Left renal pelvis (tissue), 4 donors: ENCODE measurements at places on chromosomes 5 and 9.

DNA sequence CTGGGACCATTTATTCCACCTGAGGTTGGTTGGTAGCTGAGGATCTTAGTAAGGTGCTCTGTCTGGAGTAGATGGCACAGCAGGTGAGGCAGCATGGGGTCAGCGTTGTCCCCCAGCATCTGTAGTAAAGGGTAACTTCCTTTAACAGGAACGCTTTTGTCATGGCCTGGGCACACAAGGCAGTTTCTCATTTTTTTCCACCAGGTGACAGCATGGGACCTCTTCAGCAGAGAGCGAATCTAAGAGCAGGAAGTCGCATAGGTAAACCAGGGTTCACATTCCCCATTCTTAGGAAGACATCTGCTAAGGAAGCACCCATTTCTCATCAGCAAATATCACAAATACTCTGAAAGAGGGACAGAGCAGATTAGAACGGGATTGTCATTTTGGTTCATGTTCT is 56.5 kb downstream of the GPR107 start:
- no peak for DNase-seq

GRCh38 chr5:9499498-9499876 is 46.4 kb downstream of the SEMA5A start:
- no peak for DNase-seq

GRCh38 chr5:82760856-82761255 is 316.3 kb downstream of the TMEM167A start:
- no peak for DNase-seq

DNA sequence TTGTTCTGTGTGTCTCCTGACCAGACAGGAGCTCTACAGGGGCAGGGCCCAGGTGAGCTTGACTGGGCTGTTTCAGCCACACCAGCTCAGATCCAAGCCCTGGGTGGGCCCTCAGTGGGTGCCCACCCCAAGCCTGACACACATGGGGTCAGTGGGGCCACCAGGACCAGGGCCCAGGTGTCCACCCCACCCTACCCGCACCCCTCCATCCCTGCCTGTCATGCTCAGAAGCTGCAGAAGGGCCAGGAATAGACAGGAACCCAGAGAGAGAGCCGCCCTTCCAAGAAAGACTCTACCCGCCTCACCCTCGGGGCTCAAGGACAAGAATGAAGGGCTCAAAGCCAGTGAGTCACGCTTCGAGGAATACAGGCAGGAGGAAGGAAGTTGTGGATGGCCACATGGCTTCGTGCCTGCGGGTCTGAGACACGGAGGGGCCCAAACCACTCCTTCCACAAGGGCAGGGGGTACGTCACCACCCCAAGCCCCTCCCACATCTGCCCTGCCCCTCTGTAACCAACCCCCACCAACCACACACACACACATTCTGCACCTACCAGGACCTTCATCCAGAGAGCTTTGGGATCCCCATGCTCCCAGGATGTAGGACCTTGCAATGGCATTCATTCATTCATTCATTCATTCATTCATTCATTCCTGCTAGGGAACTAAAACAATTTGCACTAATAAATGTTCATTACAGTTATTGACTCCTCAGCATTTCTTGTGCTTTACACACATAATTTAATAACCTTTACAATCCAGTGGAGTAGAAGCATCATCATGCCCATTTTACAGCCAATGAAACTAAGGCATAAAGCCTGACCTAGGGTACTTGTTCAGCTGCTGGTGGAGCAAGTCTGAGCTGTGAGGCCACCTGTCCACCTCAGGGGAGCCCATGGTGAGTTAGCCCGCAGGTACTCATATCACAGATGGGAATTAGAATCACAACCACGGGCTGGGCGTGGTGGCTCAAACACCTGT is 55.9 kb upstream of the STXBP1 start:
- no peak for DNase-seq

- no peak for DNase-seq
Observed at GRCh38 chr5:68343421-68343826, 127.9 kb downstream of the PIK3R1 start.

- no peak for DNase-seq
Observed at GRCh38 chr5:118722122-118723020, 266.0 kb downstream of the DTWD2 start.

DNA sequence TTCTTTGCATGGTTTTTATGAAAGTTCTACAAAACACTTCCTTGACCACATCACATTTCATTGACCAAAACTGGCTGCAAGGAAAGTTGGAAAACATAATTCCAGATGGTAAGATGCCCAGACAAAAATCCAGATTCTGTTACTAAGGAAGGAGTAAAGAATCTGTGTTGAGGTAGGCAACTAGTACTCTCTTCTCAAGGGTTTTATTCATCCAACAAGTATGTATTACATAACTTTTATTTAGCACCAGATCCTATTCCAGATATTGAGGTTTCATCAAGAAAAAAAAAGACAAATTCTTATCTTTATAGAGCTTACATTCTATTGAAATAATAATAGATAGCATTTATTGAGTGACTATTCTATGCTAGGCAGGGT is 43.2 kb upstream of the UGCG start:
- no peak for DNase-seq
